Sciatic nerve (tissue), 2 donors: ENCODE measurements at places on chromosomes 7 and 10. TPM values are rescaled to one million over a fixed set of nuclear protein-coding genes. Genes with fewer than 3 reads are reported as not detected.
A peak's percentile ranks its signal among the peaks of the same experiment; 100 is the strongest.

GRCh38 chr7:12923971-12924370, 236.5 kb downstream of the ARL4A start:
- no peak for DNase-seq

The ASZ1 gene
- not detected for total RNA-seq

- no peak for DNase-seq
These were observed 20.6 kb downstream of the ACSL5 start for GRCh38 chr10:112394475-112394875.

DNA sequence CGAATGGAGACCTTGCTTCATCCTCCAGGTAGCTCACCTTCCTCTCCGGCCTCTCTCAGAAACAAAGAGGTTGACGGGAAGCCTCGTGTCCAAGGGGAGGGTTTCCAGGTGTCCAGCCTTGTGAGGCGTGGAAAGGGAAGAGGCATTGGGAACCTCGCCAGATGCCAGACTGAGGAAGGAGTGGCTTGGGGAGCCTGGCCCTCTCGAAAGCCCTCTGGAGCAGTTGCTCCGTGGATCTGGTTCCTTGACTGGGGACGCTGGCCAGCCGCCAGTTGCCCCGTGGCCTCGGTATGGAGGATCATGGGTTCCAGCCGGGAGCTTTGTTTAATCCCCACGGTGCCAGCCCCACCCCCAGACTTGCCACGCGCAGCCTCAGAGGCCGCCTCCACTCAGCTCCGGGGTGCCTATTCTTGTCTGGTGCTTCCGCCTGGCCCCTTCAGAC, 30.3 kb upstream of the SUN1 start:
- DNase-seq: peak; percentile 72

DNA sequence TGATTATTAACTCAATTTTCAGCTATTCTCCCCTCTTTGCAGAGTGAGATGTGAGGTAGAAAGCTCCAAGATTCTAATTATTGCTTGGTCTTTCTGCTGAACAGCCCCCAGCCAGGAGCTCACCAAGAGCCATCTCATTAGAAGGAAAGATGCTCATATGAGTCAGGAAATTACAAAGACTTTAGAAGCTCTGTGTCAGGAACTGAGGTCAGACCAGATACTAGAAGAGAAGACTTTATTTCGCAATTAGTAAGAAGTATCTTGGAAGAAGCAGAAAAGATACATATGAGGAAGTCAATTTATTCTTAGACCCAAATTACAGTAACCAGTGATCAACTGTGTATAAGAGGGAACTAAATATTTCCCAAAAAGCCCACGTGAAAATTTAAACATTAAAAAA, 626.9 kb downstream of the ZWINT start:
- DNase-seq: no peak

The FGL2 gene
- total RNA-seq: 269 TPM

The LLCFC1 gene
- not detected for total RNA-seq

DNA sequence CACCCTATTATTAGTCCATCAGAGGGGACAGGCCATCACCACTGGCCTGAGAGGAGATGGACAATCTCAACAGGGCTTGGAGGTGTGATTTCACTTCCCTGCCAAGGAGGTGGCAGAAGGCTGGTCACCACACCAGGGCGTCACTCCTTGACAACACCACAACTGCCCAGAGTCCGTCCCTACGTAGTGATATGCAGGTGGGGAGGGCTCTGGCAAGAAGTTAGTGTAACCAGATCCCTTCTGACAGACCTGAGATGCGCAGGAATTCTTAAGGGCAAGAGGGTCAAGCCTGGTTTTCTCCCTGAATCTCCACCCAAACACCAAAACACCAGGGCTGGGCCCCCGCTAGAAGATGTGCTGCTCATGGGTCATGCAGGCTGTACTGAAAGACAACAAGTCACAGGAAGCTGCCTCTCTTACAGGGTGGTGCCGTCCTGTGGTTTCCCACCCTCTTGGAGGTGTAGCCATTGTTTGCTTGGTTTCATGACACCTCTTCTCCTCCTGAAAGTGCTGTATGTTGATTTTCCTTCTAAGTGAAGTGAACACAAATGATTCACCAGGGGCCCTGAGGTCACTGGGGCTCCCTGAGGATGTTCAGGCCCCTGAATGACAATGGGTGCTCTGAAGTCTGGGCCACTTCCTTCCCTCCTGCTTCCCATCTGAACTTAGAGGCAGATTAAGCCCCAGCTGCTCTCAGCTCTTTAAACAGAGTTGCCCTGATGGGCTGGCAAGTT, 27.1 kb downstream of the ATXN7L1 start:
- no peak for DNase-seq

- DNase-seq: no peak
These were observed 71.8 kb upstream of the MALRD1 start for GRCh38 chr10:18976696-18977251.

- DNase-seq: no peak
These were observed 44.2 kb downstream of the JMJD1C start for GRCh38 chr10:63421591-63421990.

DNA sequence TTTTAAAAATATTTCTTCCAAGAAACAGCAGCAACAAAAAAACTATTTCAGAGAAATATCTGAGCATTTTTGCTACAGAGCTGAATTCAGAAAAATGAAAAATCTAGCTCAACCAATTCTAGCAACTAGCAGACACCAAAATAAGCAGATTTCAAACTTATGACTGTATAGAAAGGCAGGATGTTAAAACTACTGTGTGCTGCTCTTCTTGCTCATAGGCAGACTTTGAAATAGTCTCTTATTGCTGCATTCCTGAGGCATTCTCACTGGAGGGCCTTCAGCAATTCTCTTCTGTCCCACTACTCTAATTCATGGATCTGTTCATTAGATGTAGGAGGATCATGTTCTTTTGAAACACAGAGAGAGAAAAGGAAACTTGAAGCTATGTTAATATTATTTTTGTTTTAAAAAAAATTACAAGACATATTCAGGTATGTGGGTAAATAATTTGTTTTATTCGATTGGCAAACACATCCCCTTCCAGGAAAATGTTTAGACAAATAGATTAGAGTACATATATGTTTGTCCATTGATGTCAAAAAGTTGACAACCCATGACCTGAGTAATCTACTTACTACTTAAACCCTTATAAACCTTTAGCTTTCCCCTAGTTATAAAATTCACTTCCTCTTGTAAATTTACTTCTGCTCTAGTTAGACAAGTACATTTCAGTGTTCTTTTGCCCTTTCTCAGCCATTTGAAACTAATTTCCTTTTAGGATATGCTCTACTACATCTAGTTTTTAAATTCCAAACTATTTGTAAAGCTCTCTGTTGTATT, 428.2 kb upstream of the POT1 start:
- DNase-seq: no peak

GRCh38 chr7:111866787-111867186, 304.5 kb upstream of the IMMP2L start:
- no peak for DNase-seq

- no peak for DNase-seq
These were observed 112.8 kb upstream of the ODAD2 start for GRCh38 chr10:28111712-28112111.

DNA sequence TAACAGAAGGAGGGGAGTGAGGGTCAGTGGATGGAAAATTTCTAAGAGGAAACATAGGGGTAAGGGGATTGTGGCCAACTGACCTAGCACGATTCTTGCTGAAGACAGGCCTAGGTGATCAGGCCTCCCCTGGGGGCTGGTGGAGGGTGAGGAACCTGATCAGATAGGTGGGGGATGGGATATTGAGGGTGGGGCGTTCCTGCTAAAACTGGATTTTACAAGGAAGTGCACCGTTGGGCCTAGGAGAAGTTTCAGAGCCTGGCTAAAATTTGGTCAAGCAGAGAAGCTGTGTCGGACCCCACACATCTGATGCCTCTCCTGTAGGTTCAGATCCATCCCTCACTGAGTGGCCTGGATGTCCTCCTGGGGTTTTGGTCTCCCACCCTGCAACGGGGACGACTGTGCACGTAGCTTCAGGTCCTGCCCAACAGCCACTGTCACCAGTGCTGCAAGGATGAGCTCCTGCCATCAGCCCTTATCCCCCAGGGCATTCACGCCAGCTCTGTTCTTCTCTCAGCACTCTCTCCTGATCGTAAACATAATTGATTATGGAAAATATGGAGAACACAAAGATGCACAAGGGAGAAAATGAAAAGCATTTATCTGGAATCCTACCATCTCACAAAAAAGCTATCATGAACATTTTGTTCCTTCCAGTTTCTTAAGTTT, 89.9 kb downstream of the ADCY1 start:
- no peak for DNase-seq

The KCNH2 gene
- 3.2 TPM for total RNA-seq

DNA sequence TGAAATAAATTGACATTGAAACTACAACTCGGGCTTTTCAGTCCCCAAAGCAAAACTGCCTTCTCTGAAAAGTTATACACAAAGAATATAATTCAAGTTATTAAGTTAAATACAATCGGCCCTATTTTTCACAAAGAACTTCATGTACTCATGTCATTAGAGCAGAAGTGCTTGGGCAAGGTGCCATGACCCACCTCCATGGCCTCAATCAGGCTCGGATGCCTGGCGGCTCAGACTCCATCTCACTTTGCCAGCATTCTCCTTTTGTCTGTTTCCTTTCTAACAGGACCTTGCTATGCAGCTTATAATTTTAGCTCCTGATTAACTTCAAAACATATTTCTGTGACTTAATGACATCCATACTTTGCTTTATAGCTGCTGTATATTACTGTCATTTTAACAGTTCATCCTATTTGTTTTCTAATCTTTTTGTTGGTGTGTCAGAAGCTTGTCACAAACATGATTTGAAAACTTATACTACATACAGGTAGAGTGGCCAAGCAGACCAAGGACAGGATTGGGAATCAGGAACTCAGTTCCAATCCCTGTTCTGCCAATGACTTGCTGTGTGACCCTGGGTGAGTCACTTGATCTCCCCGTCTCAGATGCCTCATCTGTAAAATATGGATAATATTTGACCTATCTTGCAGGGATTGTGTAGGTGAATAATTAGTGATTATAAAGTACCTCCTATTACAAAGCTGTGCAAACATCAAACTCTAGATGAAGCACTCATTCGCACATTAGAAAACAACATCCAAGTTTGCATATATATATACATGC, 60.8 kb upstream of the ITGA8 start:
- peak; percentile 70 for DNase-seq

The HOGA1 gene
- total RNA-seq: 4.1 TPM

DNA sequence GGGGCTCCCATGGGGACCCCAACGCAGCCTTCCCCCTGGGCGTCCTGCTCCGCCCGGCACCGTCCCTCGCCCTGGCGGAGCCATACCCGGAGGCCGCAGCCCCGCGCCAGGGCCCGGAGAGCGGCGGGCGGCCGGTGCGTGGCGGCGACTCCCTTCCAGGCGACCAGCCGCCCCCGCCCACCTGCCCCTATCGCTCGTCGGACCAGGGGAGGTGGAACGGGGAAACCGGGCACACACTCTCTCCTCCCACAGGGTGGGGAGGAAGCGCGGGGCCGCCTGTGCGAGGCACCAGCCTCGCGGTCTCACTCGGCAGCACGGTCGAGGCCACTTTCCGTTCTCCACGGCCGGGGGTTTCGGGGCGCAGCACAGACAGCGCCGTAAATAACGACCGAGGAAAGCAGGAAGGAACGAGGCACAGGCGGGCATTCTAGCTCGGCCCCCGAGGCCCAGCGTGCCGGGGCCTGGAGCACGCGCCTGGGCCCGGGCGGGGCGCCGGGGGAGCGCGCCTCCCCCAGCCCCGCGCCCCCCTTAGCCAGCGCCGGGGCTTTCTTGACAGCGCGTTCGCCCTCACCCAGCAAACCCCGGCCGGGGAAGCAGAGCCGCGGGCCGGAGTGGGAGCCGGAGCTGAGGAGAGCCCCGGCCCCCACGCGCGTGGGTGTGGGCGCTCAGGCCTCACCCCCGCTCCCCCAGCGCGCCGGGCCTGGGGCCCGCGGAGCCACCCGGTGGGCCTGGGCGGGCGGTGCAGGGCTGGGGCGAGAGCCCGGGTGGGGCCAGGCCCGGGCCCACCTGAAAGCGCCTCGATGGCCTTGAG, 936 bp downstream of the IGF2BP3 start:
- no peak for DNase-seq
